Myometrial cell (primary cell): ENCODE measurements at places on chromosomes 13 and 19. TPM values are rescaled to one million over a fixed set of nuclear protein-coding genes. Genes with fewer than 3 reads are reported as not detected.

Gene PTGIR
- total RNA-seq = 5.0 and 11.2 TPM in 2 replicates

Gene GYS1
- total RNA-seq = 38.1 and 43.8 TPM in 2 replicates

Gene CYP2A7
- not detected in 2 replicates for total RNA-seq

Gene ZNF700
- 1.4 and 4.6 TPM in 2 replicates for total RNA-seq

Gene C3
- 3.5 and 9.4 TPM in 2 replicates for total RNA-seq

Gene FREM2
- total RNA-seq = not detected in 2 replicates

Gene MZF1
- total RNA-seq = 10.1 and 12.1 TPM in 2 replicates

Gene CKM
- total RNA-seq = under 0.01 TPM in 1 of 2 replicates, not detected in the other

Gene LILRA1
- total RNA-seq = not detected in 2 replicates

Gene ZNF546
- total RNA-seq = 1.4 and 3.9 TPM in 2 replicates

Gene CNN2
- 299 and 306 TPM in 2 replicates for total RNA-seq

Gene BRSK1
- total RNA-seq = 4.3 and 9.0 TPM in 2 replicates

Gene PLIN3
- total RNA-seq = 257 and 267 TPM in 2 replicates

Gene PRTN3
- not detected in 2 replicates for total RNA-seq

Gene CYP4F2
- total RNA-seq = not detected in 2 replicates

Gene ZNF85
- 2.0 and 2.8 TPM in 2 replicates for total RNA-seq

Gene HIF3A
- total RNA-seq = 3.5 and 6.0 TPM in 2 replicates

Gene OVOL3
- total RNA-seq = not detected in 2 replicates

Gene NAPSA
- total RNA-seq = 0.18 and 1.2 TPM in 2 replicates

Gene CD209
- total RNA-seq = not detected in 2 replicates

Gene B3GNT8
- 2.5 and 5.5 TPM in 2 replicates for total RNA-seq

Gene RASAL3
- 1.4 TPM in 1 of 2 replicates, not detected in the other for total RNA-seq

Gene CLDND2
- total RNA-seq = not detected in 2 replicates

Gene ABHD17A
- 138 and 142 TPM in 2 replicates for total RNA-seq

Gene KRI1
- 13.5 and 15.4 TPM in 2 replicates for total RNA-seq

Gene SYNE4
- total RNA-seq = 0.18 TPM in 1 of 2 replicates, not detected in the other

Gene PRX
- 2.5 and 2.9 TPM in 2 replicates for total RNA-seq

Gene RFPL4AL1
- total RNA-seq = not detected in 2 replicates

Gene CCDC8
- total RNA-seq = 22.2 and 22.5 TPM in 2 replicates

Gene ZNF100
- 0.86 and 1.2 TPM in 2 replicates for total RNA-seq

Gene C5AR2
- 0.18 TPM in 1 of 2 replicates, not detected in the other for total RNA-seq

Gene NDUFA11
- total RNA-seq = 330 and 348 TPM in 2 replicates

Gene CERS1
- 0.58 and 0.71 TPM in 2 replicates for total RNA-seq

Gene ANKRD24
- total RNA-seq = 0.18 and 0.58 TPM in 2 replicates

Gene MCEMP1
- not detected in 2 replicates for total RNA-seq

Gene SBK3
- total RNA-seq = 0.58 TPM in 1 of 2 replicates, not detected in the other

Gene RNF113B
- not detected in 2 replicates for total RNA-seq

Gene SACS
- 30.6 and 39.9 TPM in 2 replicates for total RNA-seq

Gene TNNT1
- 6.2 and 6.3 TPM in 2 replicates for total RNA-seq

Gene SIGLEC6
- total RNA-seq = not detected in 2 replicates

Gene PRR12
- total RNA-seq = 3.9 and 4.0 TPM in 2 replicates

Gene PCDH8
- total RNA-seq = not detected in 2 replicates

Gene CLEC11A
- total RNA-seq = 167 and 170 TPM in 2 replicates

Gene OR10H1
- not detected in 2 replicates for total RNA-seq

Gene GFY
- not detected in 2 replicates for total RNA-seq

Gene OR7D2
- total RNA-seq = not detected in 2 replicates

Gene UBE2L5
- not detected in 2 replicates for total RNA-seq

Gene MEDAG
- total RNA-seq = 4.9 and 5.1 TPM in 2 replicates

Gene LAIR1
- not detected in 2 replicates for total RNA-seq

Gene RFPL4A
- total RNA-seq = not detected in 2 replicates

Gene TSKS
- 0.18 and 0.58 TPM in 2 replicates for total RNA-seq

Gene PPM1N
- 0.58 and 5.1 TPM in 2 replicates for total RNA-seq

Gene FCAR
- total RNA-seq = not detected in 2 replicates

Gene UNC13A
- not detected in 2 replicates for total RNA-seq

Gene TRPM4
- 18.5 and 19.0 TPM in 2 replicates for total RNA-seq

Gene GPC6
- 8.4 and 9.6 TPM in 2 replicates for total RNA-seq

Gene IGFL2
- not detected in 2 replicates for total RNA-seq

Gene FUT2
- not detected in 2 replicates for total RNA-seq

Gene IGSF23
- 3.7 TPM in 1 of 2 replicates, not detected in the other for total RNA-seq
